ENCODE measurements at places on chromosomes 16 and 17. TPM values are rescaled to one million over a fixed set of nuclear protein-coding genes. Genes with fewer than 3 reads are reported as not detected.

MYH2 gene
- polyA plus RNA-seq = 0.35 TPM

SULT1A2 gene
- polyA plus RNA-seq = 5.4 TPM

GRCh38 chr17:35912942-35913341 is 17.6 kb downstream of the RDM1 start:
- H3K36me3 ChIP-seq = no peaks in the 10 kb centered on the region
- H3K4me1 ChIP-seq = no peaks in the 10 kb centered on the region
- H3K27me3 ChIP-seq = no peaks in the 10 kb centered on the region
- DNase-seq = no peak

DNA sequence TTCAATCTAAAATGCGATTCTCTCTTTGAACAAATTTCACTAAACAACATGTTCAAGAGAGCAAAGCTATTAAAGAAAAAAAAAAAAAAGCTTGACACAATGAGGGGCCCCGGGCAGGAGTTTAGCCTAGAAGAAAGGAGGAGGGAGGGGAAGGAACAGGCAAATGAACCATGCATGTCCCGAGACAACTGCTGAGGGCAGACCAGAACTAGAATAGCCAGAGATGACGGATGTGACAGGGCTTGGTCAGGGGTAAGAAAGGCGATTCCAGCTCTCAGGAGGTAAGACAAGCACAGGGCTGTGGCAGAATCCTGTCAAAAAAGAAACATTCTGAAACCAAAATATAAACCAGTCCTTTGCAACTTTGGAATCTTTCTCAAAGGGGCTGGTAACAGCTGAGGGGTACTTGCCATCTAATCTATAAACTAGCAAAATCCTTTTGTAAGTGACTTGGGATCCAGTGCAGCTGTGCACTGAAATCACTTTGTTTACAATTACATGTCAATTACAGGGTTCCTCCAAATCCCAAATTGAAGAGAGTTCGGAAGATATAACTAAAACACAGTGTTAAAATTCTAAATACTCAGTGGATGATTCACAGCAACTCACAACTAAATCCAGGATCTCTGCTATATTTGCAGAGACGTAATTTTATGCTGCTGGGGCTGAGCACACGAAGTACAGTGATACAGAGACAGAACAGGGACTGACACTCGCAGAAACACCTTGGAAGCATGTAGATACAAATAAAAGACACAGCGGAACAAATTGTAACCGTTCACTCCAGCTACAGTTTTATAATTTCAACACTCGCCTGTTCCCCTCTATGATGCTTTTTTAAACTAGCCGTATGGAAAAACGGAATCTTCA is 567.4 kb upstream of the ZFHX3 start:
- H3K27ac ChIP-seq = peak overlapping the region; percentile 11
- H3K36me3 ChIP-seq = no peaks in the 10 kb centered on the region
- peaks cover 19% of the 10 kb centered on the region for H3K4me1 ChIP-seq
- no peak overlapping the region for H3K4me3 ChIP-seq

- H3K36me3 ChIP-seq = peaks cover 73% of the 10 kb centered on the region
- peaks cover 16% of the 10 kb centered on the region for H3K4me1 ChIP-seq
- no peak for DNase-seq
- no peak overlapping the region for H3K4me3 ChIP-seq
- no peaks in the 10 kb centered on the region for H3K27me3 ChIP-seq
These were observed 9.6 kb downstream of the ERBB2 start for GRCh38 chr17:39709319-39709997.

GRCh38 chr17:19343671-19344151 is 18.8 kb downstream of the B9D1 start:
- peaks cover 11% of the 10 kb centered on the region for H3K4me1 ChIP-seq
- H3K4me3 ChIP-seq = no peak overlapping the region
- H3K36me3 ChIP-seq = no peaks in the 10 kb centered on the region
- DNase-seq = no peak
- H3K27ac ChIP-seq = no peak overlapping the region

YBX2 gene
- 20.9 TPM for polyA plus RNA-seq

DNA sequence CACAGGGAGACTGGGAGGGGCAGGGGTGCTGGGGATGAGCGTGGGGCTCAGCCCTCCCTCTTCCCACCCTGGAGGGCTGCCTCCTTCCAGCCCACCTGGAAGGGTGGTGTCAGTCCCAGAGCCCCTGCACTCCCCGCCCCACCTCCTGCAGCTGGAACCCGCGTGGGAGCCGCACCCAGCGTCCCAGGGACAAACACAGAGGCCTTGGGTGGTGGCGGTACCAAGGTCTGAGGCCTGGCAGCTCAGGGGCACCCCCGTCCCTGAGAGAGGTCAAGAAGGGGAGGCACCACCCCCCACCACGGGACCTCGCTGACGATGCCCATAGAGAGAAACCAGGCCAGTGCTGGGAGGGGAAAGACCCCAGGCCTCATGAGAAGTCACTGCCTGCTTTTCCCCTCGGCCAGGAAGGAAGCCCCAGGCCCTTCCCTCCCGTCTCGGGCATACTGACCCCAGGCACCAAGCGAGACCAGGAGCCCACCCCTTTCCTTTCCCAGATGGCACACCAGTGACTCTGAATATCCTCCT is 4.1 kb downstream of the HS3ST6 start:
- no peaks in the 10 kb centered on the region for H3K36me3 ChIP-seq
- peaks cover 8% of the 10 kb centered on the region for H3K4me1 ChIP-seq
- H3K4me3 ChIP-seq = no peak overlapping the region

GGT6 gene
- polyA plus RNA-seq = not detected

DNA sequence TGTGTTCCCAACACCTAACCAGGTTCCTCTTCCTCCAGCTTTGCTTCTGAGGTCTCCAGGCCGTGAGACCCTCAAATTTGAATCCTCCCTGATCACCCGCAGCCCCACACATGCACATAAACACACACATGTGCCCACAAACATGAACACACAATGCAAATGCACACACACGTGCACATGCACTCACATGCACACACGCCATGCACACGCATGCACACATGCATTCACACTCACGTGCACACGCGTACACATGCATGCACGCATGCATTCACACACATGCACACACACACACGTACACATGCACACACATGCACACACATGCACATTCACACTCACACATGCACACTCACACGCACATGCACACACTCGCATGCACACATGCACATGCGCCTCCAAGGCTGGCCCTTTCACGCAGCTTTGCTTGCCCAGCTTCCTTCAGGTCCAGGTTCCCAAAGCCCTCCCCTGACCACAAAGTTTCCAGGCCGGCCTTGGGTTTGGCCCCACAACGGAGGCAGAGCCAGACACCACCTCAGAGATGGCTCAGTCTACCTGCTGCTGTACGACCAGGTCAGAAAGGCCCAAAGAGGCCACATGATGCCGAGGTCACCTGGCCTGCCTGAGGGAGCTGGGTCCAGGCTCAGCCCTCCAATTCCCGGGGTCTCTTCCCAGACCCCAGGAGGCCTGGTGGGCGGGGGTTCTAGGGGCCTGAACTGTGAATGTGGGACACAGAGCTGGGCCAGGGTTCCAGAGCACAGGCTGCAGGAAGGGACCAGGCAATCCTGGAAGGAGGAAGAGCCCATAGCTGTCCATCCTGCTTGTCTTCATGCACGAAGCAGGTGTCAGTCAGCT is 39.5 kb upstream of the ENPP7 start:
- no peaks in the 10 kb centered on the region for H3K27me3 ChIP-seq
- H3K27ac ChIP-seq = no peak overlapping the region
- H3K4me1 ChIP-seq = no peaks in the 10 kb centered on the region
- DNase-seq = no peak
- H3K36me3 ChIP-seq = no peaks in the 10 kb centered on the region

- no peaks in the 10 kb centered on the region for H3K27me3 ChIP-seq
- H3K27ac ChIP-seq = no peak overlapping the region
- peaks cover 11% of the 10 kb centered on the region for H3K36me3 ChIP-seq
- no peaks in the 10 kb centered on the region for H3K4me1 ChIP-seq
- no peak for DNase-seq
- no peak overlapping the region for H3K4me3 ChIP-seq
These were observed 26.8 kb upstream of the GOSR1 start for GRCh38 chr17:30450125-30451027.

DNA sequence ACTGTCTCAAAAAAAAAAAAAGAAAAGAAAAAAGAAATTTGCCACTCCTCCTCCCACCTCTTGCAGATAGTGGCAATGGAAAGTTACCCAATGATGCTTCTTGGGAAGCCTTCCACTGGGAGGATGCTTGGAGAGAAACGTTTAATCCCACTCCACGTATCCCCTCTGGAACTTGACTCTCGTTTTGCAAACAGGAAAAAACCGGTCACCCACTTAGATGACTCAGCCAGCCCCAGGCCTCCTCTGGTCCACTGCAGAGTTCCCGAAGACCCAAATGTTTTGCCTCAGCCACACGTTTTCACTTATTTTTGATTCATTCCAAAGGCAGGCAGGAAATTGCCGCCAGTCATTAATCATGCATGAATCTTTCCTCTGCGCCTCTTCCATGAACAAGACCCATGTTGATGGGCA is 9.3 kb upstream of the TNFRSF17 start:
- no peak overlapping the region for H3K4me3 ChIP-seq
- no peak overlapping the region for H3K27ac ChIP-seq
- DNase-seq = no peak
- no peaks in the 10 kb centered on the region for H3K27me3 ChIP-seq

DNA sequence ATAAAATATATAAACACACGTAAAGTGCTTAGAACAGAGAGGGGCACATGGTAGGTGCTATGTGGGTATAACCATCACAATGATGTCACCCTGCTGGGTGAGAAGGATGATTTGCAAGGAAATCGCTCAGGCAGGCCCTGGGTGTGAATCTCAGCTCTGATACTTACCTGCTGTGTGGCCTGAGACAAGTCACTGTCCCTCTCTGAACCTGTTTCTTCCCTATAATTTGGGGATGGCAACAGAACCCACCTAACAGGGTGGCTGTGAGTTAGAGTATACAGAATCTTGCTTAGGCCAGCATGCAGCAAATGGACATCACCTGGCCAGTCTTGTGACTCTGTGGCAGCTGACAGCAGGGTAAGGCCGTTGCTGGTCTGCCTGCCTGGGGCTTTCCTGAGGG is 36.6 kb upstream of the ALKBH5 start:
- DNase-seq = no peak
- H3K27ac ChIP-seq = no peak overlapping the region
- no peaks in the 10 kb centered on the region for H3K4me1 ChIP-seq
- H3K27me3 ChIP-seq = no peaks in the 10 kb centered on the region
- H3K36me3 ChIP-seq = no peaks in the 10 kb centered on the region

SPATA22 gene
- not detected for polyA plus RNA-seq

C16orf96 gene
- 0.24 TPM for polyA plus RNA-seq

ARHGAP23 gene
- polyA plus RNA-seq = 7.6 TPM

GRCh38 chr16:13995194-13995593 is 75.2 kb downstream of the ERCC4 start:
- no peak overlapping the region for H3K4me3 ChIP-seq
- H3K27me3 ChIP-seq = no peaks in the 10 kb centered on the region
- peaks cover 21% of the 10 kb centered on the region for H3K4me1 ChIP-seq

DNA sequence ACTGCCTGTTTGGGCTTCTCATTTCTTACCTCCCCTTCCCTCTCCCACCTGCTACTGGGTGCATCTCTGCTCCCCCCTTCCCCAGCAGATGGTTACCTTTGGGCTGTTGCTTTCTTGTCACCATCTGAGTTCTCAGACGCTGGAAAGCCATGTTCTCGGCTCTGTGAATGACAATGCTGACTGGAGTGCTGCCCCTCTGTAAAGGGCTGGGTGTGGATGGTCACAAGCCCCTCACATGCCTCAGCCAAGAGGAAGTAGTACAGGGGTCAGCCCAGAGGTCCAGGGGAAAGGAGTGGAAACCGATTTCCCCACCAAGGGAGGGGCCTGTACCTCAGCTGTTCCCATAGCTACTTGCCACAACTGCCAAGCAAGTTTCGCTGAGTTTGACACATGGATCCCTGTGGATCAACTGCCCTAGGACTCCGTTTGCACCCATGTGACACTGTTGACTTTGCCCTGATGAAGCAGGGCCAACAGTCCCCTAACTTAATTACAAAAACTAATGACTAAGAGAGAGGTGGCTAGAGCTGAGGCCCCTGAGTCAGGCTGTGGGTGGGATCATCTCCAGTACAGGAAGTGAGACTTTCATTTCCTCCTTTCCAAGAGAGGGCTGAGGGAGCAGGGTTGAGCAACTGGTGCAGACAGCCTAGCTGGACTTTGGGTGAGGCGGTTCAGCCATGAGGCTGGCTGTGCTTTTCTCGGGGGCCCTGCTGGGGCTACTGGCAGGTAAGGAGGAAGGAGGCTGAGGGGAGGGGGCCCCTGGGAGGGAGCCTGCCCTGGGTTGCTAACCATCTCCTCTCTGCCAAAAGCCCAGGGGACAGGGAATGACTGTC is at the start of gene CD68:
Gene CD68 (plus strand): TSS at position 638 of the 833 bp plus-strand sequence. CDS start 40 bp downstream, at position 678.
- peaks cover 9% of the 10 kb centered on the region for H3K4me1 ChIP-seq
- H3K36me3 ChIP-seq = peaks cover 53% of the 10 kb centered on the region
- H3K4me3 ChIP-seq = no peak within 1 kb of the TSS
- DNase-seq = peak; percentile 35
- no peaks in the 10 kb centered on the region for H3K27me3 ChIP-seq

GRCh38 chr17:54967621-54968261 is 713 bp downstream of the COX11 start:
- H3K4me1 ChIP-seq = peaks cover 7% of the 10 kb centered on the region
- H3K27me3 ChIP-seq = no peaks in the 10 kb centered on the region
- H3K36me3 ChIP-seq = peaks cover 22% of the 10 kb centered on the region
- peak overlapping the region; percentile 99 for H3K4me3 ChIP-seq

GRCh38 chr16:1723450-1724147 is 17.6 kb downstream of the MAPK8IP3 start:
- H3K27me3 ChIP-seq = no peaks in the 10 kb centered on the region
- no peaks in the 10 kb centered on the region for H3K4me1 ChIP-seq
- H3K36me3 ChIP-seq = peaks cover 6% of the 10 kb centered on the region
- DNase-seq = peak; percentile 51

PRR35 gene
- not detected for polyA plus RNA-seq

GRCh38 chr17:9028988-9029570 is 7.8 kb downstream of the NTN1 start:
- no peak for DNase-seq
- no peaks in the 10 kb centered on the region for H3K4me1 ChIP-seq
- H3K4me3 ChIP-seq = no peak overlapping the region
- H3K27me3 ChIP-seq = peaks cover 78% of the 10 kb centered on the region
- no peak overlapping the region for H3K27ac ChIP-seq
- no peaks in the 10 kb centered on the region for H3K36me3 ChIP-seq

DNA sequence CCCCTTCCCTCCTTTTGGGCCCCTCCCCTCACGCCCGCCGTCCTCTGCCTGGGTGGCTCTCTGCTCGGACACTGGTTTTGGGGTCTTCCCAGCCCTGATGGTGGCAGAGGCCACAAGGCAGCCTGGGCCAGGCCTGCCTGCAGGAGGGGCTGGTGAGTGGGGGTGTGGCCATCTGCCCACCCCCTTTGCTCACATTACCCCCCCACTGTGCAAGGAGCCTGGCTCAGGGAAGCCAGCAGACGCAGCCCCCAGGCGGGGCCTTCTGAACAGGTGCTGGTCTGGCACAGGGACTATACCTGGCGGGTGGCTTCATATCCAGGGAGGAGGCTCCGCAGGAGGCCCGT is 10.7 kb upstream of the ZFPM1 start:
- no peak overlapping the region for H3K4me3 ChIP-seq
- no peak overlapping the region for H3K27ac ChIP-seq
- no peak for DNase-seq
- H3K4me1 ChIP-seq = no peaks in the 10 kb centered on the region
- H3K36me3 ChIP-seq = no peaks in the 10 kb centered on the region
